ENCODE measurements at places on chromosomes 5 and 9.

GRCh38 chr9:112403614-112404201 is 23.8 kb downstream of the HSDL2 start:
- no peak for DNase-seq

- DNase-seq, result no peak
These were observed 190.5 kb downstream of the TTLL11 start for GRCh38 chr9:121902461-121903135.

DNA sequence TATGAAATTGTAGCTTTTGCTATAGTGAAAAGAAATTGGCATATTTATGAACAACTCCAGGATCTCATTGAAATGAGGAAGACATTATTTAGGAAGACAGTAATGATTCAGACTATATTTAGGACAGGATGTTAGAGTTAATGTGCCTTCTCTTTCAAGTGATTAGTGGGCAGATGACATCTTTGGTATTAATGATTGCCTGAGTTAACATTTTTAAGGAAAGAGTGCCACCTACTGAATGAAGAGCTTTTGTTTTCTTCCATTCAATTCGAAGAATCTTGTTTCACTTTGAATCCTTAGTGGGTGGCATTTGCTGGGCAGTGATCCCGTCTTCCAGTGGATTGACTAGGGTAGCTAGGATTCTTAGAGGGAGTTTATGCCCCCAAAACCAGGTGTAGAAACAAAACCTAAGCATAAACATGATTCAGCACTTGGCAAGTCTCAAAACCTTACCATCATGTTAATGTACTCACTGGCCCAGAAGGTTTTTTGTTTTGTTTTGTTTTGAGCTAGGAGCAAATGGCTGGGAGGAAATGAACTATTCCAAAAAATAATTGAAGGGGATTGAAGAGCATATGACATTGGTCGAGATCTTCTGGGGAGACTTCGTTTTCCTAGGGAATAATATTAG is 23.2 kb downstream of the MAP3K1 start:
- DNase-seq, result no peak

GRCh38 chr5:139308797-139309196 is 15.3 kb downstream of the MATR3 start:
- no peak for DNase-seq

- no peak for DNase-seq
These were observed 120.2 kb upstream of the TRIM32 start for GRCh38 chr9:116566677-116567488.

DNA sequence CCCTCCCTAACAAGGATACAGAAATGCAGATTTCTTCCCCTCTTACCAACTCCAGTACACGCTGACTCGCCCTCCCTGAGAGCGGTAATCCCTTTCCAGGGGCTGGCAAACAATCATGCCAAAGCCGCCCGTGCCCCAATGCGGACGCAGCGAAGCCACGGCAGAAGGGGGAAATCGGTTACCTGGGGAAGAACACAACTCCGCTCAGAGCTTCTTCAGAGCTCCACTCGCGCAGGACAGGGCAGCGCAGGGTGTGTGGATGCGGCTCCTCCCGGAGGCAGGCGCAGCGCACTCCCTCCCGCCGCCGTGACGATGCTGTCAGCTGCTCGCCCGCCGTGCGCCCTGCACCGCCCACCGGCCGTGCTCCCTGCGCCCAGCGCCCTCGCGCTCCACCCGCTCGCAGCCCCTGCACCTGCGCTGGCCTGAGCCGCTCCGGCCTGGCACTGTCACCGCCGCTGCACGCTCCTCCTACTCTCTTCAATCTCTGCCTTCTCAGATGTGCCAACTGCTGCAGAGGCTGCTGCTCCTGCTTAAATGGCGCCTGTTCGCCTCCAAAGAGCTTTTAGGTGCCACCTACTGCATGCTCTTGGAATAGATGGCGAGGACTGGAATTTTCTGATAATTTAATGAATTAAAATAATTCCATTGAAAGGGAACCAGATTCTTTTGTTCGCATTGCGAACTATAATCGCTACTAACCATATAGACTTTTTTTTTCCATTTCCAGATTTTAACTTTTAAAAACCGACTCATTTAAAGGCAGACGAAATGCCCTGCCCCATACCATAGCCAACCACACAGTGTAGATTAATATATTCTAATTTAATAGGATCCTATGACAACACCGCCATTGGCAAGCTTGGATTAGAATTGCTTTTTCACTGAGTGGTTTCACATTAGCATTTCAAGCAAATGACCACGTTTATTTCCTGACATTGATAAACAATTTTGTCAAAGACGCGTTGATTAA is at the start of gene DIRAS2:
Gene DIRAS2 (minus strand): TSS at position 255 of the 970 bp plus-strand sequence. CDS start 28,997 bp downstream, outside the sequence.
- DNase-seq, result no peak

- DNase-seq, result no peak
These were observed 17.4 kb downstream of the GFI1B start for GRCh38 chr9:132995879-132996278.

DNA sequence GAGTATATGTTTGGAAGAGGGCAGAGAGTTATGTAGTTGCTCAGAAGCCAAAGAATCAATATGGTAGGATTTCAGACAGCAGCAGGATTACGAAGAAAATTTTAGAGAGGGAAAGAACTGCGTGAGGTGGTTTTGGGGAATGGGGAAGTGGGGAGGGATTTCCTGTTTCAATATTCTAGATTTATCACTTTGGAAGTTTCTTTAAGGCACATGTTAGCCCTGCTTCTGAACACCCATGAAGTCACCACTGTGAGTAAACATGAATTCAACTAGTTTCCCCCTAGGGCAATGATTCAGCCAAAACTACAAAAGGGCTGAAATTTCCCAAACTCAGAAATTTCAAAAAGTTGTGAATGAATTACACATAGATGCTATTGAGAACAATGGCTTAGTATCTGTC is 132.2 kb downstream of the EBF1 start:
- no peak for DNase-seq

GRCh38 chr9:113616116-113616515 is 152.6 kb downstream of the RGS3 start:
- no peak for DNase-seq

DNA sequence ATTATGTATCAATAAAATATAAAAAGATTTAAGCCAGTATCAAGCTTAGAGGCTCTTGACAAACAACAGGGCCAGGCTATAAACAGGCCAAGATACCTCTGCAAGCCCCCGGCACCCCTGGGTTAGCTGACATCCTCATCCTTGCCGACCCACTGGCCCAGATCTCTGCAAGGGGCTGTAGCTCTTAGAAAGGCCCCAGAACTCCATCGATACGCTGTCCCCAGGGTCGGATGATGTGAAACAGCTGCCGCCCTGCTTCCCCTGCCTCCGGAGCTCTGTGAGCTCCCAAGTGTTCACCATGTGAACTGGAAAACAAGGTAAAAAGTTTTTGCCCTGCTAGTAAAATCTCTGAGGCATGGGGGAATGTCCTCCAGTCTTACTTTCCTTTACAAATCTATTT is 20.1 kb downstream of the SH3PXD2B start:
- DNase-seq, result no peak

GRCh38 chr9:20041697-20042081 is 252.9 kb upstream of the SLC24A2 start:
- no peak for DNase-seq

- DNase-seq, result no peak
These were observed 10.2 kb upstream of the NTRK2 start for GRCh38 chr9:84659313-84659712.

DNA sequence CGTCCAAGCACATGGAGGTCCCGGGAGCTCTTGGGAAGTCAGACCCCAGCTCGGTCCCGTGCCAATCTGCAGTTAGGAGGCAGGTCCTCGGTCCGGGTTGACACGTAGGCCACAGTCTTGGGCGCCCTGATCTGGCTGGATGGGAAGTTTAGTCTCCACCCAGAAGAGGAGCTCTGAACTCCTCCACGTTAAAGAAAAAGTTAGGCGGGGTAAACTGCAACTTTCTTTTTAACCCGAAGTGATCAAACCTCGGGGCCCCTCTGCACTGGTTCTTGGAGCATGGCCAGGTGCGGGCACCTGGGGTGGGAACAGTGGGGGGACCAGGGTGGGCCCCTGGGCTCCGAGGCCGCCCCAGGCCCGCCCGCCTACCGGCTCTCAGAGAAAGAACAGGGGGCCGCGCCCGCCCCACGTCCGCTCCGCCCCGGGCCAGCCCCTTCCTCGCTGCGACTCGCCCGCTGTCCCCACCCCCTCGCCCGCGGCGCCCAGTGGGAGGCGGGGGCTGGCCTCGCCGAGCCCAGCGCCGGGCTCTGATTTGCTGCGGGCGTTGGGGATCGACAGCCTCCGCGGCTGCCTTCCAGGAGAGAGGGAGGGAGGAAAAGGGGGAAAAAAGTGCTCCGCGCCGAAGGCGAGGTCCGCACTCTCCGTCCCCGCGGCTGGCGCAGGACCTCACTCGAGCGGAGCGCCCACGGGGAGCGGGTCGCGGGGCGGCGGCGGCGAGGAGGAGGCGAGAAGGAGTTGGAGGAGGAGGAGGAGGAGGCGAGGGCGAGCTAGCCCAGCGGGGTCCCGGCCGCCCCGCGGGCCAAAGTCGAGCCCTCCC is at the start of gene COL5A1:
Gene COL5A1 (plus strand): TSS at position 631 of the 817 bp plus-strand sequence. CDS start 385 bp downstream, outside the sequence.
- DNase-seq, result peak; percentile 2

DNA sequence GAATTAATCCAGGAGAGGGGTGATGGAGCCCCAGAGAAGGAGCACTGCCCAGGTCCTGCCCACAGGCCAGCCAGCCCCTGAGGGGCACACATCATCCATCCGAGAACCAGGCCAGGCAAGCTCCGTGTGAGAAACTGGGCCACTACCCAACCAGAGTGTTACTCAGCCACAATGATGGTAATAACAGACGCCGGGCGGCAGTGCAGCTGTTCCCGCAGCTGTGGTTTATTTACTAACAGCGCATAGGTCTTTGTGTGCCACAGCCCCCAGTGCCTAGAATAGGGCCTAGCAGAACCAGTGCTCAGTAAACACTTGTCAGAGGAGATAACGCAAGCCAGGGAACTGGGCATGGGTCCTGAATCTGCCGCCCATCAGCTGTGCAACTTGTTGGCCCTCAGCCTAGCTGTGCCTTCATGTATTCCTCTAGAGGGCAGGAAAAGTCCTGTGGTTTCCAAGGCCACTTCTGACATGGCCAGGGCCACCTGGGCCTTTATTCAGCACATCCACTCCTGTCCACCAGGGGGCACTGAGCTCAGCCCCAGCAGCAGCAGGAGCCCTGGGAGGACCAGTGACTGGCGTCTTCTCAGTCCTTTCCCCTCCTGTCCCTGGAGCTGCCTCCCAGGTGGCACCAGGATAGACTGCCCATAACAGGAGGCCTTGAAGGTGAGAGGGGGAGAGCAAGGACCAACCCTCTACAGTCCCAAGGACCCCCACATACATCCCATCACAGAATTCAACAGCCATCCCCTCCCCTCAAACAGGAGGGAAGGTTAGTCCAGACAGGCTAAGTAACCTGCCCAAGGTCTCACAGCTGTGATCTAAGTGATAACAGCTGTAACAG is 2.1 kb downstream of the MXD3 start:
- no peak for DNase-seq

DNA sequence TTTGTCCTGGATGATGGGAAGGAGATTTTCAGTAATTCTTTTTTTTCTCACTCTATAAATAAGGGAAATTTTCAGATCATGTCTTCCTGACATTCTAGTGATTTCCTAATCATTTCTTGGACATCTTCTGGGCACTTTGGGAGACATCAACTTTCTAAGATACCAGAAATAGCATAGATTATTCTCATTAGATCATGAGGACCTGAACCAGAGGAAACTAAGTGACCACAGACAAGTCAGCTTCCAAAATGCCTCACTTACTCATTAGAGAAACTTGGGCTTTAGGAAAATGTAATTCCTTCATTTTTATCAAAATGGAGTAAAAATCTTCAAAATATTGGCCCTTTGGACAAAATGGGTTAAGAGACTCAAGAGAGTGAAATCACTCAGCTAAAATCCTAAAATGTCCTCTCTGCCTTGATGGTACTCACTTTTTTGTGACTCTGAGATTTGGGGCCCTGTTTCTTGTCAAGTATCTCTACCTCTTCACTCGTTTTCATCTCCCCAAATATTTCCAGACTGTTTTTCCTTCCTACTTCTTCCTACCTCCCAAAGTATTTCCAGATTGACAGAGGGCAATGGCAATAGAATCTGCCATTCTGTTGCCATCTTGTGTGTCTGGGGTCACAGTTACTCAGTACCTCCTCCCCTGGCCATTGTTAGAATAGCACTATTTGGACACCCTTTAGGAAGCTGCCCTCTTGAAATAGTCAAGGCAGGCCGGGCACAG is 194.5 kb downstream of the NR3C1 start:
- DNase-seq, result no peak

DNA sequence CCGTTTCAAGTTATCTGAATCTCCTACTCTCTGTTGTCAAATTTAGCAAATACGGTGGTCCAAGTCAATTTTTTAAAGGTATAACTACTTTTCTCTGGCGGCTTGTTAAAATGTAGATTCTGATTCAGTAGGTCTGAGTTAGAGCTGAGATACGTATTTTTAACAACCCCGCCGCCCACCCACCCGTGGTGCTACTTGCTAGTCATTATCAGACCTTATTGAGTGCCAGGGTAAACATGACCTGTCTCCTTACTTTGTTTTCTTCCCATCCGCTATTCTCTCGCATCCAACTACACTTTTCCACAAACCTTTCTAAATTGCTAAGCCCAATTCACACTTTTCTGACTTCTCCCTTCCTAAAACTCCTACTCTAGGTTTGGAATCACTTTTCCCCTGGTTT is 694 bp upstream of the PLAA start:
- no peak for DNase-seq

- no peak for DNase-seq
These were observed 5.8 kb upstream of the NUP214 start for GRCh38 chr9:131119600-131119999.

DNA sequence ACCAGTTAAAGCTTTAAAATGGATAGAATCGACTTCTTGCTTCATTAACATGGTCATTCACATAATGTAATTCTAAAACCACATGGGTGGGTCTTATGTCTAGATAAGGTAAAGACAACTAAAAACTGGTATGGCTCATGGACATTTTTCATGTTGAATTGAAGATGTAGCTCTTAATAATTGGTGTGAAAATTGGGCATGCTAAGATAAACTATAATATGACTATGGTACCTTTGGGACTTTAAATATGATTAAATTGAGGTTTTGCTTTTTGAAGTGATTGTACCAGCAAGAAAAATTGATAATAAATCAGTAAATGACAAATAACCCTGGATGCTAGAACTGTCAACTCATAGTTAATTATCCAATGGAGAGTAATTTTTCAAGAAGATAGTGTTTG is 710.7 kb upstream of the PTPRD start:
- DNase-seq, result no peak

GRCh38 chr5:170265522-170265921 is 32.1 kb downstream of the LCP2 start:
- DNase-seq, result no peak

DNA sequence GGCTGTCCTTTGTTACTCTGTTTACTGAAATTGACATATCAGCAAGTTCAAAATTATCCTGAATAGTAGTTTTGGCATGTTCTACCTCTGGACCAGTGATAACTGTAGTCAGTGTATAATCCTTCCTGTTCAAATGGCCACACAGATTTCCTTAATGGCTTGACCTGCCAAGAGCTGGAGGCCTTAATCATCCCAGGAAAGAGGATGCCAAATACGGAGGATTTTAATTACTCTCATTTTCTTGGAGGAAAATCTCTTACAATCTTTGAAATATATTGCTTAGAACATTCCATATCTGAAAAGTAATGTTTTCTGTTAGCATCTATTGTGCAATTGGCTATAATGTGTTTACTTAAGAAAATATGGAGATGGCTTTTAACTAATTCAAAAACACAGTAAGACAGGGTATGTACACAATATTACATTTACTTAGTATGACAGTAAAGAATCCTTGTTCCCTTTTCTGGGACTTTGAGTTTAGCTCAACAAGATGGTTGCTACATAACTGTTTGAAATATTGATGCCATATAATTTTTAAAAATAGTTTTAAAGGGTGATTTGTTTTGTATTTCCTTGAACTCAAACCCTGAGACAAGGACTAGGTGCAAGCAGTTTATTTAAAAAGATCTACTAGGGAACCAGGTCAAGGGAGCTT is 68.9 kb upstream of the SELENOP start:
- DNase-seq, result no peak

Measured in activated CD8-positive, alpha-beta memory T cell treated with anti-CD3 and anti-CD28 coated beads for 48 hours (primary cell).